ENCODE measurements at places on chromosomes 2 and 18. TPM values are rescaled to one million over a fixed set of nuclear protein-coding genes. Genes with fewer than 3 reads are reported as not detected.

MREG gene
- 17.1 TPM for total RNA-seq

NPC1 gene
- total RNA-seq, result 138 TPM

ELP2 gene
- total RNA-seq, result 61.4 TPM

DNA sequence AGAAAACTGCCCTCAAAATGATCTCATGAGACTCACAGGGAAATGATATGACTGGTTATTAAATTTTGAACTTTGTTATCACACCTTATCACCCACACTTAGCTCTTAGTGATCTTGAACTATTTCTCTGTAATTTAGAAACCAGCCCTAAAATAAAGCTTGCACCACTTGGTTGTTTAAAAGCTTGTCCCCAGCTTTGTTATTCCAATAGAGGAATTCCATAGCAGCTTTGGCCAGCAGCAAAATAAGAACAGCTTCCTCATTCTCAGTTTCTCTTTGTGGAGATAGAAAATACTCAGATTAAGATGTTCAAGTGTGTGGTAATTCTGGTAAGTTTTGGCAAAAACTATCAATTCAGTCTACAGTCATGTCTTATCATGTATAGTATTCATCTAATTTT lies 54.4 kb upstream of the CCDC68 start:
- H3K4me1 ChIP-seq, result no peaks in the 10 kb centered on the region
- no peak overlapping the region for H3K27ac ChIP-seq
- H3K4me3 ChIP-seq, result no peak overlapping the region
- no peaks in the 10 kb centered on the region for H3K27me3 ChIP-seq
